ENCODE measurements at places on chromosomes 7 and 10.

GRCh38 chr7:138074540-138074939, 1.7 kb upstream of the AKR1D1 start:
- no peak for DNase-seq

GRCh38 chr10:5656737-5657579, 9.4 kb downstream of the ASB13 start:
- no peak for DNase-seq

- no peak for DNase-seq
Observed at GRCh38 chr10:83959328-83959727, 180.0 kb upstream of the GHITM start.

DNA sequence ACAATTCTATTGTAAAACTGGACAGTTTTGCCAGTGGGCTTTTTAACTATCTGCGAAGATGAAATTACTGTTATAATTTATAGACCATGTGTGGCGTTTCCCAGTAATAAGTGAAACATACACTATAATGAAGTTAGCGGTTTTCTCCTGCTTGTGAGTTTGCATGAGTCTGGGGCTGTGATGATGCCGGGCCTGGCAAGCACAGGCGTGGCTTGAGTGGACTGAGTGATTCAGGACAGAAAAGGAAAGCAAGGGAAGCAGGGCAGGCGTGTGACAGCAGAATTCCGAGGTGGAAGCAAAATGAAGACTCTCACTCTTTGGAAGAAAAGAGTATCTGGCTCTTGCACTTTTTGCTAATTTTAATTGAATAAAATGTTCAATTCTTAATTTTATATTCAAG, 90.5 kb downstream of the CUL1 start:
- DNase-seq: no peak

- no peak for DNase-seq
Observed at GRCh38 chr10:59057345-59057744, 119.1 kb upstream of the PHYHIPL start.

DNA sequence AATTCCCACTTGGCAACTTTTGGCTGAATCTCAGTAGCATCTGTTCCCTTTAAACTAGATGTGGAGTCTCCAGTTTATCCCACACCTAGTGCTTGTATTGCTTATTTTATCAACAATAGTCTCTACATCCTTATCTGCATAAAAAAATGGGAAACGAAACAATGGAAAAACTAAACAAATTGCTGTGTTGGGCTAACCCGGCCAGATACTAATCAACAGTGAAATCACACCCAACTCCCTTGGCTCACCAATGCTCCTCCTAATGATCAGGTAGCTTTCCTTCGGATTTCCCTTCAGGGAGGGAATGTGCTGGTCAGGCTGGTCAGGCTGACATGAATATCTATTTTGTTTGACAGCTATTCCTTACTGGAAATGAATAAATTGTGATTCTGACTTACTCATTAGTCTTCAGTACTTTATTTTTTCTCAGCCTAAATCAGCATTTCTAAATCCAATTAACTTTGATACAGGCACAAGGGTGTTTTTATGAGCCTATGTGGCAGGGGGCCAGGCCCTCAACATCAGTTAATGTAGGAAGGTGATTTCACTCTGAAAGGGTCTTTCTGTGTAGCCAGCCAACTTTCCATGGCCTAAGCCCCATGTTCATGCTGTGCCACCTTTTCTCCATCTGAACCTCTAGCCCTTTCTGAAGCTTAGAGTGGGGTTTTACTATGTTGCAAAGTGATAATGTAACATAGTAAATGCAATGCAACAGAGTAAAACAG, 170.5 kb upstream of the NPSR1 start:
- DNase-seq: no peak

- no peak for DNase-seq
Observed at GRCh38 chr7:110061387-110061786, 1029.5 kb upstream of the LRRN3 start.

DNA sequence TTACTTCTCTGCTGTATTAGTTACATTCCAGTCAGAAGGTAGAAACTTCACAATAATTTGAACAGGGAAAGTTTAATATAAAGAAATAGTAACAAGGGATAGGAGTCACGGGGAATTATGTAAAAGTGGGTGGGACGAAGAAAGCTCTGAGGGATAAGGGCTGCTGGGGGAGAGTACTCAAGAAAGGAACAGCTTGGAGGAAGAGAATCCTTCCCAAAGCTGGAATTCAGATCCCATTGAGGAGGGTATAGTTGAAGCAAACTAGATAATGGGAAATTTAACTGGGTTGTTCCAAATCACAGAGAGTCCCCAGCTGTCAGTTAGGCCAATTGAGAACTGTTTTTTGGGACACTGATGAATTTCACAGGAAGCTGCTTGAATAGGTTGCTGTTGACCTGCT, 53.2 kb upstream of the MACC1 start:
- no peak for DNase-seq

DNA sequence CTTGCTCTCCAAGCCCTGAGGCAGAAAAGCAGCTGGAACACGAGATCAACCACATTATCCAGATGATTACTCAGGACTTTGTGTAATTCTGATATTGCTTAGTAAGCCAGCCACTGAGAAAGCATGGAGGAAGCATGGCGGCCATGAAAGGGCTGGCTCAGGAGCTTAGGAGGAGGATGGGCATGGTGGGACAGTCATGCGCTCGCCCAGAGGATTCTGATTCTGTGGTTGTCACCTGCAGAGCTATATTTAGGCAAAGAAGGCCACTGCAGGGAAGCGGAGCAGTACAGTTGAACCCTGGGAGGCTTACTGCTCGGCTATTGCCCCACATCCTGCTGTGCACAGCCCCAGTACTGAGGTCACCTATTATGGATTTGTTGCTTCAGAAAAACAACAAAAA, 128.8 kb upstream of the DNAJB12 start:
- no peak for DNase-seq

- DNase-seq: no peak
Observed at GRCh38 chr10:124679401-124679800, 64.8 kb downstream of the FAM53B start.

GRCh38 chr7:43582503-43583423, at the start of gene STK17A:
STK17A (plus strand) TSS chr7:43583108; CDS start chr7:43583244, 136 bp downstream.
- peak; percentile 34 for DNase-seq

GRCh38 chr10:24915304-24915703, 37.1 kb downstream of the PRTFDC1 start:
- no peak for DNase-seq

GRCh38 chr10:104119996-104120395, 2.0 kb upstream of the SFR1 start:
- no peak for DNase-seq

DNA sequence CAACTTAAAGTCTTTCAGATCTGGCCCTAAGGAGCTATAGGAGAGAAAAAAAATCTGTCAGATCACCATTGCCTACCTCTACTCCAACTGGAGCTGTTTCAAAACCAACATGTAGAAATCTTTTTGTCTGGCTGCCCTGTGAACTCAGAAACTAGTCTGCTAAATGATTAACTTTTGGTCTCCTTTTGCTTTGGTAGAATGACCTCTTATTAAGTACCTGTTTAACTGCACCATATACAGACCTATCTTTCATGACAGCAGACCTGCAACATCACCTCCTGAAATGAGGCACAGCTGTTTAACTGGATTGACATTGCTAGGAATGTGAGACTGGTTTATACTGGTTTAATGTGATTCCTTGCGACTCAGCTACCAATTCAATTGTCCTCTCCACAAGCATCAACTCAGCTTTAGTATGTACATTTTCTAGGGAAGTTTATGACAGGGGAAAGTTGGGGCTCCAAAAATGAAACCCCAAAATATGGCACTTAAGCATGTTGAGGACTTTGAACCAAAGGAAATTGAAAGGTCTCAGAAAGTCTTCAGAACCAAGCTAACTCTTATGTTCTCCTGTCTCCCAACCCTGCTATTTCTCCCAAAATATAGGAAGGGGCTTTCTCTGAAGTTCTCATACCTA, 1.8 kb downstream of the CYP3A43 start:
- DNase-seq: no peak

GRCh38 chr10:132816718-132817117, 30.8 kb upstream of the NKX6-2 start:
- DNase-seq: no peak

GRCh38 chr7:84231157-84231556, 36.6 kb upstream of the SEMA3A start:
- DNase-seq: peak; percentile 35
